Upper lobe of right lung (tissue), 1 donor: ENCODE measurements at places on chromosomes 1 and 21. TPM values are rescaled to one million over a fixed set of nuclear protein-coding genes. Genes with fewer than 3 reads are reported as not detected.

GRCh38 chr1:248847956-248848561, 10.0 kb downstream of the ZNF672 start:
- H3K4me3 ChIP-seq = no peak overlapping the region
- no peaks in the 10 kb centered on the region for H3K27me3 ChIP-seq
- no peaks in the 10 kb centered on the region for H3K4me1 ChIP-seq
- DNase-seq = peak; percentile 58
- no peak overlapping the region for H3K27ac ChIP-seq
- peaks cover 70% of the 10 kb centered on the region for H3K36me3 ChIP-seq

GRCh38 chr1:222750651-222751050, 13.6 kb downstream of the FAM177B start:
- H3K27me3 ChIP-seq = no peaks in the 10 kb centered on the region
- H3K4me3 ChIP-seq = no peak overlapping the region
- no peaks in the 10 kb centered on the region for H3K36me3 ChIP-seq
- no peaks in the 10 kb centered on the region for H3K4me1 ChIP-seq
- no peak for DNase-seq

DNA sequence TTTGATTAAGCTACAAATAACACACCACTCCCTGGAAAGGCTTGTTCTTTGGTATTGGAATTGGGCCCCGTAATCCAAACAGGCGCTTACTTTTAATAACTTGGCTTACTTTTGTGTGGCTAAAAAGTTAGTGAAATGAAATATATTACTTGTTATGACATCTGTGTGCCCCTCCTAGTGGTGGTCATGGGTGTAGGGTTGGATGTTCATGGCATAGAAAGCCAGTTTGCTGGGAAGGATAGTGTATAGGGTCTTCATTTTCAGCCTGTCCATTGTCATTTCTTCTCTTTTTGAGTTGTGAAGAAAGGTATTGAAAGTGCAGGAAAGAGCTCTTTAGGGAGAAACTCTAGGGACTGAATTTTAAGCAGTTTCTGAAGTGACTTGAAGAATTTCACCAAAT, 5.9 kb downstream of the CDC14A start:
- no peaks in the 10 kb centered on the region for H3K27me3 ChIP-seq
- no peak overlapping the region for H3K27ac ChIP-seq

DNA sequence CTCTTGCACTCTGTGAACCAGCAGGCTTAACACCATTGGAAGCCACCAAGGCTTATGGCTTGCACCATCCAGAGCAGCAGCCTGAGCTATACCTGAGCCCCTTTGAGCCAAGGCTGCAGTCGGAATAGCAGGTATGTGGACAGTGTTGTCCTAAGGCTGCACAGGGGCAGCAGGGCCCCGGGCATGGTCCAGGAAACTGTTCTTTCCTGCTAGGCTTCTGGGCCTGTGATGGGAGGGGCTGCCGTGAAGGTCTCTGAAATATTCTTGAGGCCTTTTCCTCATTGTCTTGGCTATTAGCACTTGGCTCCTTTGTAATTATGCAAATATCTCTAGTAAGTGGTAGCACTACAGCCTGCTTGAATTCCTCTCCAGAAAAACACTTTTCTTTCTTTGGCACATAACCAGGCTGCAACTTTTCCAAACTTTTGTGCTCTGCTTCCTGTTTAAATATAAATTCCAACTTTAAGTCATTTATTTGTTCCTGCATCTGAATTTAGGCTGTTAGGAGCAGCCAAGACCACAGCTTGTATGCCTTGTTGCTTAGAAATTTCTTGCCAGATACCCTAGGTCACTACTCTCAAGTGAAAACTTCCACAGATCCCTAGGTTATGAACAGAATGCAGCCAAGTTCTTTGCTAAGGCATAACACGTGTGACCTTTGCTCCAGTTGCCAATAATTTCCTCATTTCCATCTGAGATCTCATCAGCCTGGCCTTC, 5.2 kb downstream of the KRTAP20-4 start:
- H3K4me3 ChIP-seq = no peak overlapping the region
- H3K4me1 ChIP-seq = no peaks in the 10 kb centered on the region

DNA sequence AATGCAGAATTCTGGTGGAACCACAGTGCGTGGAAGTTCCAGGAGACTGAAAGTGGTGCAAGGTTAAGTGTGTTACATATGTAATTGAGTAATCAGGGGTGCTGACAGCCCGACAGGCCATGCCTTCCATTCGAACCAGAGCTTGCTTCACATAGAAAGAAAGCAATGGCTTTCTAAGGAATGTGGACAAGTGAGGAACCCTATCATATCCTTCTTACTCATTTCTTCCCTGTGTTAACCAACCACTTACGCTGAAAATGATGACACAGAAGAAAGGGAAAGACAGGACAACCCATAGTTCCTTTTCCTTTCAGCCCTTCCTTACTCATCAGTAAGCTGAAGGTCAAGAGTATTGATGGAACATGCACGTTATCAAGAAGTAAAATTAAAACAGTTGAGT, 48.1 kb upstream of the KCNA3 start:
- no peak overlapping the region for H3K27ac ChIP-seq
- no peak for DNase-seq
- H3K27me3 ChIP-seq = no peaks in the 10 kb centered on the region
- no peaks in the 10 kb centered on the region for H3K36me3 ChIP-seq
- no peak overlapping the region for H3K4me3 ChIP-seq

- H3K4me3 ChIP-seq = no peak overlapping the region
- DNase-seq = no peak
- H3K27me3 ChIP-seq = no peaks in the 10 kb centered on the region
- peaks cover 6% of the 10 kb centered on the region for H3K4me1 ChIP-seq
- no peaks in the 10 kb centered on the region for H3K36me3 ChIP-seq
- no peak overlapping the region for H3K27ac ChIP-seq
Measured at GRCh38 chr21:15204970-15205286, 140.1 kb upstream of the NRIP1 start.

DNA sequence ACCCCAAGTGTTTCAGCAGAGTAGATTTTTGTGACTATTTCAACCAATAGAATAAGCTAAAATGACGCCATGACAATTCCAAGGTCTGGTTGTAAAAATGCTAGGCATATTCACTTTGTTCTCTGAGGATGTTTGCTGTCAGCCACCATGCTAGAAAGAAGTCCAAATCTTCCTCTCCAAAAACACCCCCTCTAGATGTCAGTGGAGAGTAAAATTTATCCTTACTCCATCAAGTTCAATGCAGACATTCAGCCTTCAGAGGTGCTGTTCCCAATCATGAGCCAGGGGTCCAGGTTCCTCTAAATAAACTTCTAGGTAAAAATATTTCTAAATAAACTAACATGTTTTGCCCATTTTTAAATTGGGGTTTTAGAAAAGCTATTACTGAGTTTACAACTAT, 395.4 kb upstream of the ADAMTS5 start:
- H3K27me3 ChIP-seq = no peaks in the 10 kb centered on the region
- no peaks in the 10 kb centered on the region for H3K36me3 ChIP-seq
- no peak overlapping the region for H3K27ac ChIP-seq

- H3K27me3 ChIP-seq = no peaks in the 10 kb centered on the region
- DNase-seq = no peak
- peaks cover 15% of the 10 kb centered on the region for H3K36me3 ChIP-seq
- H3K27ac ChIP-seq = no peak overlapping the region
- H3K4me1 ChIP-seq = peaks cover 7% of the 10 kb centered on the region
Measured at GRCh38 chr1:20964540-20965484, 177.7 kb upstream of the HP1BP3 start.

Gene AGT
- total RNA-seq = 1.8 TPM
